NCI-H2029 treated with DMSO at 0.1 percent for 48 hours (cell line): ENCODE measurements at places on chromosomes 5 and 9.

- DNase-seq, result peak; percentile 27
Observed at GRCh38 chr9:1454616-1455347, 404.6 kb downstream of the DMRT2 start.

DNA sequence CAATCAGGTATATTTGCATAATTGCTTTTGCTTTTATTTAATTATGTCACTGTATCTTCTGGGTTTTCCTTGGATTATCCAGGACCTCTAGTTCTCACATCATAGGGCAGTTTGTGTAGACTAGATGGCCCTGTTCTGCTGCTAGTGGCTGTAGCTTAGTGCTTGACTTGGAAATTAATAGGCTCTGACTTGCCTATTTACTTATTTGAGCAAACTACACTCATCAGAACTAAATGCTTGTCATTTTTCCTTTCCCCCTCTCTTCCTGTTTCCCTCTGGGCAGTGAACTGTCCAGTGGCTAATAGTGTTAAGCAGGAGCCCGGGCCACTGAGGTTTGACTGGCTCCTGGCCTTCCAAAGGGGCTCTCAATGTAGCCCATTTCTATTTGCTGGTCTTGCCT, 135.7 kb downstream of the MAN2A1 start:
- DNase-seq, result no peak

- DNase-seq, result no peak
Observed at GRCh38 chr5:143044265-143044664, 274.1 kb downstream of the ARHGAP26 start.

DNA sequence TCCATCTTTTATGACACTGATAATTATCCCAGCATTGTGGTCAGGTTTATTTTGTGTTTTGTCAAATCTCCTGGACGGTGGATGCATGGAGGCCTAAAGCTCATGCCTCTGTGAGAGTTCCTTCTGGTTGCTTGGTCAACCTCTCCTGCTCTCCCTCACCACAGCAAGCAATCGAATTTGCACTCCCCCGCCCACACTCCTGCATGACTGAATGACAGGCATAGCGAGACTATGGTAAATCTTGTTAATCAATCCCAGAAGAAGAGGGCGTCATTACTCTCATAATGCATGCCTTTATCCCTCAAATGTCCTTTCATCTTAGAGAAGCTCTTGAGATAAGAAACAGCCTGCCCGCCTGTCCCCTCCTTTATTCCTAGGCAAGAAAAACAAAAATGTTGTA, 1215.0 kb upstream of the CDH9 start:
- DNase-seq, result no peak

DNA sequence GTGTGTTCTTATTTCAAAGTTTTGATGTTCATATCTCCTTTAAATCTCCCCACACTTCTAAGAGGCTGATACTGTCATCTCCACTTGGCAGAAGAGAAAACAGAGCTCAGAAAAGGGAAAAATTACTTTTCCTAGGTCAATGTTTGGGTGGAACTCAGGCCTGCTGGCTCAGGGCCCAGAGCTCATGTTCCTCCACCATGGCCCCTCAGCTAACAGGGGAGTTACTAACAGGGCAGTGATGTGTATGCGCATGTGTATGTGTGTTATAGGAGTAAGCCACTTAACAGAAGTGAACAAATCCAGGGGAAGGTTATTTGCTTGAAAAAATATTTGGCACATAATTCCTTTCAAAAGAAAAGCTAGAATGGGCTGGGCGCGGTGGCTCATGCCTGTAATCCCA, 2.5 kb downstream of the C1QTNF2 start:
- DNase-seq, result no peak

GRCh38 chr5:20680718-20681302, 692.8 kb upstream of the CDH18 start:
- DNase-seq, result no peak

DNA sequence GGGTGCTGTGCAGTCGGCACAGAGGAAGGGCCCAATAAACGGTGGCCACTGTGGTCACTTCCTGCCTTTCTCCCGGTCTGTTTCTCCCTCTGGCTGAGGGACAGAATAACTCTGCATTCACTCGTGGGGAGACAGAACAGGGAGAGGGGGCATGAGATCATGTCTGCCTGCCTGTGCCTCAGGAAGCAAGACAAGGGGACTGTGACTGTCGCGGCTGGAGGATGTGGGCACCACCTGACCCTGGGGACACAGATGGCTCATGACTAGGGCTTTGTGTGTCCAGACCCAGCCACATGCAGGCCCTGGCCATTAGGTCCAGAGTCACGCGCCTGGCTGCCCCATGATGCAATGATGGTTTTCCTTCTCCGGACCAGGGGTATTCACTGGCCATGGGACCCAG, 5.8 kb downstream of the TRUB2 start:
- DNase-seq, result no peak

DNA sequence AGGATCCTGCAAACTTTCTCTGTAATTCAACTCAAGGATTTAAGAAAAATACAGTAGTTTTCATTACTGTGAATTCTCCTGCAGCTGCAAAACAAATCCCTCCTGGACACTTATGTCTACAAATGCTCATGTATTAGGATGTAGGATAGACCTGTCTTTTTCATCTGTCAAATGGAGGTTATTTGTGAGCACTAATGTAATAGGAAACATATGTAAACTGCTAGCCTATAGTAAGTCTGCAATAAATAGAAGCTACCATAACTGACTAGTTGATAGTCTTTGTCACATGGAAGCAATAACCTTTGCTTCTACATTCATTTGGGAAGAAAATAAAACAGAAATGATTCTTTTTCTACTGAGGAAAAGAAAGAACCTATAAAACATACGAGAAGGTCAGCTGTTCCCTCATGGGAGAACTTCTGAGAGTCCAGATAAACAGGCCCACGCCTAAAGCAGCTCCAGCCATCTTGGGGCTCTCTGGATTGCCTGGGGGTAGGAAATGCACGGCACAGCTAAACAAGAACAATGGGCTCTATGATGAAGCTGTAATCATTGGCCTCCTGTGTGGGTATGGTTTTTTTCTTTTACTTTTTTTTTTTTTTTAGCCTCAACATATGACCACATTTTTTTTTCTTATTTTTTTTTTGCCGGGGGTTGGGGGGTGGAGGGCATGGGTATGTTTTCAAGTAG, 6.2 kb downstream of the KCNV2 start:
- DNase-seq, result no peak

GRCh38 chr9:21326526-21327139, 8.6 kb downstream of the KLHL9 start:
- DNase-seq, result peak; percentile 34

- peak; percentile 26 for DNase-seq
Observed at GRCh38 chr9:71761938-71762353, 6.4 kb downstream of the CEMIP2 start.

- no peak for DNase-seq
Observed at GRCh38 chr5:41636605-41637004, 126.2 kb upstream of the PLCXD3 start.

GRCh38 chr9:110410961-110411360, 73.3 kb upstream of the TXNDC8 start:
- DNase-seq, result no peak

GRCh38 chr9:98031935-98032334, 24.6 kb upstream of the NANS start:
- DNase-seq, result no peak

DNA sequence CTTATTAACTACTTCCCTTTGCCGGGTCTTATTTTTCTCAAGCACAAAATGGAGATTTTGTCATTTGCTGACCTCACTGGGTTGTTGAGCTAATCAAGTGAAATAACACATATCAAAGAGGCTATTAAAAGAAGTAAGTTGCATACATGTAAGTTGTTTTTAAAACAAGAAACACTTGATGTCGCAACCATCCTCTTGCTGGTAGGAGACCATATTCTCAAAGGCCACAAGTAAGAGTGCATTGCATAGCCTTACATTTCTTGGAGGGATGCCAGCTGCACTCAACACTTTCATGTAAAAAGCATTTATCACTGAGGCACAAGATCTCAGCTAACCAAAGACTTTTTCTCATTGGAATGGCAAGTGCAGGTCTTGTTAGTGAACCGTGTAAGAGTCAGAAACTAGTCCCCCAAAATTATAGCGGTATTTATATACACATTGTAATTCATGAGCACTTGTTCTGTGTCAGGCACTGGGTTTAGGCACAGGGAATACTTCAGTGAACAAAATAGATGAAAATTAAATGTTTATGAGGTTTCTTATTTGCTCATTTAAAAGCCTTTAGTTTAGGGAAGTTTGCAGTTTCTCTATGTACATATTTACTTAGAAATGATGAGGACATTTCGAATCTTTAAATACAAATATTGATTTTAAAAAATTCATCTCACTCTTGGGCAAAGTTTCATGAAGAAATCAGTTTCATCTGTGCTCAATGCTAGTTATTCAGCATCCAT, 72.0 kb downstream of the ZFAND5 start:
- no peak for DNase-seq

GRCh38 chr5:40552981-40553380, 126.7 kb upstream of the PTGER4 start:
- no peak for DNase-seq

DNA sequence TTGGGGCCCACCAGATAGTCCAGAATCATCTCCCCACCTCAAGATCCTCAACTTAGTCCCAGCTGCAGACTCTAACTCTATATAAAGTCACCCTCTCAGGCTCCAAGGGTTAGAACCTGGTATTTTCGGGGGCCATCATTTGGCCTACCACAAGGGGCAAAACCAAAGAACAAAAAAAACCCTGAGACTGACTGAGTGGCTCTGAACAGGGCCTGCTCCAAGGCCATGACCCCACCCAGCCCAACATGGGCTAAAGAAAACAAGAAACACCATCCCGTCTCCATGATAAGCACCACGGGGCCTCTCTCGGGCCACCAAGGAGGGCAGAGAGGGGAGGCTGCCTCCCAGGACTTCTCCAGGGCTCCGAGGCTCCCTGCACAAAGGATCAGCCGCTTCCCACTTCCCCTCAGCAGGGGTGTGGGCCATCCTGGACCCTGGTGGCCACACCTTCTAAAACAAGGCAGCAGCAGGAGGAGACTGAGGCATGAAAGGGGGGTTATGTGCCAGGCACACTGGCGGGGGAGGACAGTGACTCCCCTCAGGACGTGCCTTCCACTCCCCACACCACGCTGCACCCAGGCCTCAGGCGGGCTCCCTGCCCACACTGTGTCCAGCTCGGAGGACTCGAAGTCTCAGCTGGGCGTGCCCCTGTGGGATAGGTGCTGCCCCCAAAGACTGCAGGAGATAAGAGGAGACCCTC, 51.5 kb downstream of the SEMA4D start:
- DNase-seq, result no peak
